Psoas muscle (tissue), 8 donors: ENCODE measurements at places on chromosomes 3 and 15. TPM values are rescaled to one million over a fixed set of nuclear protein-coding genes. Genes with fewer than 3 reads are reported as not detected.

DNA sequence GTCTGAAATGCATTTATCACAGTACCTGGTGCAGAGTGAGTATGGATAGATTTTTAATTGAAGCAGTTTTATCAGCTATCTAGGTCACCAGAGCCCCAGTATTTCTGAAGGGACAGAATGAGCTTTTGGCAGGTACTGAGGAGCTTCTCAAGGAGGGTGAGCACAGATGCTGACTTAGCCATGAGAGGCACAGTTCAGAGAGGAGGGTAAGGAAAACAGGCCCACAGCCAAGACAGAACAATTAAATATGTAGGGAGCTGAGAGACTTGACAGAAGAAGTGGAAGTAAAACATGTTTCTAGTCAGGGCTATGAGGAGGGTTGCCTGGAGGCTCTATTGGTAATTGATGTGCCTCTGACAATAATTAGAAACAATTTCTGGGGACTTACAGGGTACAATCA lies 20.1 kb downstream of the ZNF80 start:
- no peak for DNase-seq

- DNase-seq: no peak
Observed at GRCh38 chr3:176579711-176580185, 617.5 kb downstream of the TBL1XR1 start.

DNA sequence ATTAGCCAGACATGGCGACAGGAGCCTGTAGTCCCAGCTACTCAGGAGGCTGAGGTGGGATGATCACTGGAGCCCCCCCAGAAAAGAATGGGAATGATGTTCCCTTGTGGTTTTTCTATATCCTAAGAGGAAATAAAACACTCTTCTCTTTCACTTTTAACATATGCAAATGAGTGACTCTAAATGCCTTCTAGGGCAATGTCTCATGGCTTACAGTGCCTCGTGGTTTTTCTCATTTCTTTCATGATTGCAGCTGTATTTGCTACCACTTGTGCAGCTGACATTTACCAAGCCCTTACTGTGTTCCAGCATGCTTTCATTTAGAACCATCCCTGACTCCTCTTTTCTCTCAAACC lies 26.4 kb downstream of the STOML1 start:
- no peak for DNase-seq

DNA sequence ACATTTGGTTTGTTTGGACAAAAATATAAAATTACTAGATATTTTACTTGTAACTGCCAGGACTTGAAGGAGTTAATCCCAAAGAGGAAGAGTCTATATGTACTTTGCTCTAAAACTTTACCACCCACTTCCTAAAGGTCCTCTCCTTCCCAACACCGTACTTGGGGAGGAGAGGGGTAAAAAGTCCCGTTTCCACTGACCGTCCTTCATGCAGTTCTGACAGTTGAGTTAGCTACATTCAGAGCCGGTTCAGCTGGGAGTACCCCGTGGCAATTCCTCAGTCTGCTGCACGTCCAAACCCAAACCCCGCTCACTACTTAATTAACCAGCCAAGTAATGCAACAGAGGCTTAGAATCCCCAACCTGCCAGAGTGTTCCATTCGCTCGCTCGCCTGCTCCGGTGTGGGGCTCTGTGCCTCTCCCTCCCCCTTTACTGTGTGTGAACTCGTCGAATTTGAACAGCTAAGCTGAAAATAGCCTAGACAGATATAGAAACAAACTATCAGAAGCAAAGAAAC lies 519.7 kb downstream of the FOXP1 start:
- peak; percentile 54 for DNase-seq

GRCh38 chr3:197186887-197187588 lies 111.4 kb downstream of the DLG1 start:
- no peak for DNase-seq

SLC15A2 gene
- 0.36 TPM for polyA plus RNA-seq
